ENCODE measurements at places on chromosomes 13 and 19. TPM values are rescaled to one million over a fixed set of nuclear protein-coding genes. Genes with fewer than 3 reads are reported as not detected.

Gene ATP4A
- not detected for total RNA-seq

Gene C19orf73
- 1.5 TPM for total RNA-seq

Gene ERICH6B
- total RNA-seq, result not detected

Gene KLK11
- 0.52 TPM for total RNA-seq

Gene FGF22
- total RNA-seq, result 0.15 TPM

Gene TINCR
- total RNA-seq, result not detected

Gene UNC13A
- 0.19 TPM for total RNA-seq

Gene COMP
- 1.5 TPM for total RNA-seq

GRCh38 chr19:11659612-11660011 is 62.3 kb downstream of the ZNF627 start:
- H3K4me3 ChIP-seq, result no peak overlapping the region
- no peaks in the 10 kb centered on the region for H3K4me1 ChIP-seq
- H3K27me3 ChIP-seq, result no peaks in the 10 kb centered on the region
- DNase-seq, result no peak
- H3K36me3 ChIP-seq, result no peaks in the 10 kb centered on the region

DNA sequence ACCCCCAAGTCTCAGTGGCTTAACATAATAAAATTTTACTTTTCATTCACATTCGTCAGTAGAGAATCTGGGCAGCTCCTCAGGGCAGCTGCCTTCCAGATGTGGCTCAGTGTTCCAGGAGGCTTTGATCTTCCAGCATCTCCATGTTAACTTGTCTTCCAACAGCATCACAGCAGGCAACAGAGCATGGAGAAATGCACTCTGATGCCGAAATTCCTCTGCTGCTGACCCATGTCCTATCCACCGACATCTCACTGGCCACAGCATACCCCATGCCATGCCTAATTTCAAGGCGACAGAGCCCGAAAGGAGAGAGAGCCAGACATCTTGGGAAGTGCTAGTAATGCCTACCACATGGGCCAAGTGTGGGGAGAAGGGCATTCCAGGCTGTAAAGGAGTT is 64.9 kb upstream of the MEDAG start:
- no peaks in the 10 kb centered on the region for H3K4me1 ChIP-seq
- no peaks in the 10 kb centered on the region for H3K27me3 ChIP-seq
- H3K36me3 ChIP-seq, result no peaks in the 10 kb centered on the region
- H3K4me3 ChIP-seq, result no peak overlapping the region

DNA sequence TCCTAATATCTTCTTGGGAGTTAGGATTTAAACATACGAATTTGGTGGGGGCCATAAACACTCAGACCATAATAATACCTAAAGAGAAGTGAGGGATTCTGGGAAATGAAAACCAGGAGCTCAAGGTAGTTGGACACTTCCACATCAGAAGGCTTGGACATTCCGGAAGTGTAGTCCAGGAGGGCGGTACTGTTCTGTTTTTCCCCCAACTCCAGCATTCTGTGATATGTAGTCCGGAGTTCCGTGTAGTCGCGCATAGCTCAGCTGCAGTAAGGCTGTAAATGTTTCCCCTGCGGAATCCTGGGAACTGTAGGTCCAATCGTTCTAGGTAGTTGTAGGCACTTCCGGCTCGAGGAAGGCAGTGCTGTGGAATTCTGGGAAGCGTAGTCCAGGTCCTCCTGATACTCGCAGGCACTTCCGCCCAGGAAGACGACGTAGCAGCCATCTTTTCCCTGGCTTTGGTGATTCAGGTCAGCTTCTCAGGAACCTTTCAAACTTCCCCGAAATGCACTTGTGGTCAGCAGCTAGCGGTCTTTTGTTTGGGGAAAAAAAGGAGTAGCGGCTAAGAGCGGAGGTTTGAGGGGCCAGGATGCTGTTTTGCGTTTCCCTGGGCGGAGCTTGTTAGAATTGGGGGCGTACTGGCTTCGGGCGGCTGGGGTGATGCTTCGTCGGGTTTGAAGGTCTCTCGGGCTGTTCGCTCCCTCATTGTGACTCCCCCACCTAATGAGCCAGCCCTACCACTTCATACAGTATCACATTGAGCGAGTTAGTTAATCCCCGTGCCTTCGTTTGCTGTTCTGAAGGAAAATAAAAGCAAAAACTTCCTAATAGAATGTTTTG is at the start of gene ZNF226:
Gene ZNF226, plus strand, starts transcription at position 428 of the 840 bp plus-strand sequence. CDS start 4,981 bp downstream, outside the sequence.
- peak; percentile 83 for DNase-seq
- peak within 1 kb of the TSS; percentile 92 for H3K4me3 ChIP-seq
- peaks cover 28% of the 10 kb centered on the region for H3K36me3 ChIP-seq
- H3K27ac ChIP-seq, result peak within 1 kb of the TSS; percentile 88
- H3K4me1 ChIP-seq, result peaks cover 11% of the 10 kb centered on the region
- H3K27me3 ChIP-seq, result no peaks in the 10 kb centered on the region

DNA sequence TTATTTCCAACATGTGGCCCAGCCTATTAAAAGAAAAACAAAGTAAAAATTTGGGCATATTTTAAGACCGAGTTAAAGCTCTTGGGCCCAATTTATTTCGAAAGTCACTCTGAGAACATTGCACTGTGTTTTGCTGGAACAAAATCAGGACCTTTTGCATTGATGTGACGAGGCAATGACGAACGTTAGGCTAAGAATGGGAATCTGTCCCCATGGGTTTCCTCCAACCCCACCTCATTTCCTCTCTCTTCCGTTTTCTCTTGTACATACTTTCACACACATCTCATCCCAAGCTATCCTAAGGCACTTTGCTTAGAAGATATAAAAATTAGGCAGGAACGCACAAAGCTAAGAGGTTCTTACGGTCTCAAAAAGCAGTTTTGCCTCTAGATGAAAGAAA is 22.1 kb downstream of the EDNRB start:
- no peaks in the 10 kb centered on the region for H3K27me3 ChIP-seq
- peak overlapping the region; percentile 28 for H3K27ac ChIP-seq
- H3K36me3 ChIP-seq, result no peaks in the 10 kb centered on the region

- H3K27ac ChIP-seq, result peak overlapping the region; percentile 96
- H3K36me3 ChIP-seq, result no peaks in the 10 kb centered on the region
- H3K27me3 ChIP-seq, result no peaks in the 10 kb centered on the region
- H3K4me3 ChIP-seq, result peak overlapping the region; percentile 96
- H3K4me1 ChIP-seq, result peaks cover 40% of the 10 kb centered on the region
Measured at GRCh38 chr13:75480671-75481175, 1.2 kb downstream of the TBC1D4 start.

DNA sequence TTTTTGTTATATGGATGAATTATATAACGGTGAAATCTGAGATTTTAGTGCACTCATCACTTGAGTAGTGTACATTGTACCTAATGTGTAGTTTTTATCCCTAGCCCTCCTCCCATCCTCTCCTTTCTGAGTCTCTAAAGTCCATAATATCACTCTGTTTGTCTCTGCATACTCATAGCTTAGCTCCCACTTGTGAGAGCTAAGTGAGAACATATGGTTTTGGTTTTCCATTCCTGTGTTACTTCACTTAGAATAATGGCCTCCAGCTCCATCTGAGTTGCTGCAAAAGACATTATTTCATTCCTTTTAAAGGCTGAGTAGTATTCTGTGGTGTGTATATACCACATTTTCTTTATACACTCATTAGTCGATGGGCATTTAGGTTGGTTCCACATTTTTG is 94.0 kb downstream of the SLC10A2 start:
- no peaks in the 10 kb centered on the region for H3K4me1 ChIP-seq
- no peak overlapping the region for H3K4me3 ChIP-seq
- no peaks in the 10 kb centered on the region for H3K27me3 ChIP-seq
- H3K36me3 ChIP-seq, result no peaks in the 10 kb centered on the region
- H3K27ac ChIP-seq, result no peak overlapping the region

DNA sequence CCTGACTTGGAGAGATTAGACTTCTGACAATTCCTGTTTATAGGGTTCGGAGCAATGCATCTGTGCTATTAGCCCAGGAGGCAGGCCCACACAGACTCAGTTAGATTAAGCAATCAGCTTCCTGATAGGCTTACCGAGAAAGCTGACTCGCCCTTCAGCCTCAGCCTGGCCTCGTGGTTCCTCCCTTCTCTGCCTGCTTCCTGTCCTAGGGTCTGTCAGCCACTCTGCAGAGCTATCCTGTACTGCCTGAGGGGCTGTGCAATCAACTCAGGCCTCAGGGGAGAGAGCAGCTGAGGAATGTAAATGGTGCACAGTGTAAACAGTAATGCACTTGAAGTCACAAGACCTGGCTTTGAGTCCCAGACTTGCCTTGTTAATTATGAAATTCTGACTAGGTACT is 30.7 kb downstream of the HTR2A start:
- H3K4me3 ChIP-seq, result no peak overlapping the region
- no peak overlapping the region for H3K27ac ChIP-seq
- H3K4me1 ChIP-seq, result no peaks in the 10 kb centered on the region
- H3K36me3 ChIP-seq, result no peaks in the 10 kb centered on the region
- DNase-seq, result peak; percentile 15
- H3K27me3 ChIP-seq, result no peaks in the 10 kb centered on the region

GRCh38 chr13:79398915-79399314 is 7.1 kb downstream of the RBM26 start:
- H3K27ac ChIP-seq, result peak overlapping the region; percentile 33
- peaks cover 30% of the 10 kb centered on the region for H3K36me3 ChIP-seq
- peaks cover 49% of the 10 kb centered on the region for H3K4me1 ChIP-seq
- no peak overlapping the region for H3K4me3 ChIP-seq
- H3K27me3 ChIP-seq, result no peaks in the 10 kb centered on the region

DNA sequence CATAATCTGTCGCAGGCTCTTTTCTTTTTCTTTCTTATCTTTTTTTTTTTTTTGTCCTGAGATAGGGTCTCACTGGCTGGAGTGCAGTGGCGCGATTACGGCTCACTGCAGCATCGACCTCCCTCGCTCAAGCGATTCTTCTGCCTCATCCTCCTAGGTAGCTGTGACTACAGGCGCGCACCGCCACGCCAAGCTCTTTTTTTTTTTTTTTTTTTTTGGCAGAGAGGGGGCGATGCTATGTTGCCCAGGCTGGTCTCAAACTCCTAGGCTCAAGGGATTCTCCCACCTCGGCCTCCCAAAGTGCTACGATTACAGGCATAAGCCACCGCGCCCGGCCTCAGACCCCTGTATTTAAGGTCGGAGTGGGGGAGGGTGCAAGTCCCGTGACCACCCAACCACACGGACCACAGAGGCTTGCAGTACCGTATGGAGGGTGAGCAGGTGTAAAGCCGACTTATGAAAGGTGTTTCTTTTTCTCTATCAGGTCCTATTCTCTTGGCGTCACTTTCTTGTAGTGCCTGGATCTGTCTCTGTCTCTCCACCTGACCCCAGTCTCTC is 2.0 kb downstream of the PHLDB3 start:
- DNase-seq, result no peak
- H3K4me1 ChIP-seq, result peaks cover 11% of the 10 kb centered on the region
- no peaks in the 10 kb centered on the region for H3K27me3 ChIP-seq
- no peak overlapping the region for H3K27ac ChIP-seq

DNA sequence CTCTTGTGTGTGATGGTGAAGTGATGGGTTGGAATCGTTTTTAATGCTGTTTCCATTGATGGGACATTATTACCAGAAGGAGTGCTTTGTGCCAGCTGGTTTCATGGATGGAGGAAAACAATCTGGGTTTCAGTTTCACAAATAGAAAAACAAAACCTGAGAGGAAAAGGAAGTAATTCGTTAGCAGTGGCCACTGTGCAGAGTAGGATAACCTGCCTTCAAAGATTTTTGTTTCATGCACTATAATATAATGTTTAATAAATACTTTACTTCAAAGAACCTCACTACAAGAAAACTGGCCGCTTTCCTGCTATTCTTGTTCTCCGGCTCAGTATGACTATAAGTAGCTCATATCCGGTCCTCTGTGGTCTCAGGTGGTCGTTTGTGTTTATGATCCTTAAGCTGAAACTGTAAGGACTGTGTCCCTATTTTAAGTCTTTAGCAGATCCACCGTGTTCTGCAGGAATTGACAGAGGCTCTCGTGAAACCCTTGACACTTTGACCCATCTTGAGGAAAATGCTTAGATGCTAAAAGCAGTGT is 104.7 kb downstream of the GGACT start:
- H3K27ac ChIP-seq, result no peak overlapping the region
- H3K36me3 ChIP-seq, result no peaks in the 10 kb centered on the region
- H3K4me1 ChIP-seq, result no peaks in the 10 kb centered on the region
- no peaks in the 10 kb centered on the region for H3K27me3 ChIP-seq
- no peak for DNase-seq

GRCh38 chr19:23698711-23699520 is 11.9 kb upstream of the ZNF675 start:
- no peak overlapping the region for H3K4me3 ChIP-seq
- no peaks in the 10 kb centered on the region for H3K27me3 ChIP-seq
- H3K36me3 ChIP-seq, result no peaks in the 10 kb centered on the region
- H3K4me1 ChIP-seq, result no peaks in the 10 kb centered on the region
- no peak overlapping the region for H3K27ac ChIP-seq

DNA sequence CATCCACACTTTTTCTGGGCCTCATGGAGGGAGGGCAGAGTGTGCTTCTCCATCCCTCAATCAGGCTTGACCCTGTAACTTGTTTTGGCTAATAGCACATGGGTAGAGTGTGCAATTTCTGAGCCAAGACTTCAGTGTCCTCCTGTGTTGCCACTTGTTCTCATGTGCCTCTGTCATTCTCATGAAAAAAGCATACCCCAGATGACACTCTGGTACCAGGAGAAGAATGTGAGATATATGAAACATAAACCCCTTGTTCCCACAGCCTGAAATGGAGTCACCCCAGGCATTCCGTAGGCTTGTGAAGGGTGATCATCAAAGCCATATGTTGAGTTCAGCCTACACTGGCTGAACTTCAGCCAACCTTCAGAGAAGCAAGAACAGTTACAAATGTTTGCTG is 239.2 kb upstream of the MIR17HG start:
- H3K4me3 ChIP-seq, result no peak overlapping the region
- DNase-seq, result no peak
- no peaks in the 10 kb centered on the region for H3K4me1 ChIP-seq
- H3K27me3 ChIP-seq, result no peaks in the 10 kb centered on the region
- no peak overlapping the region for H3K27ac ChIP-seq
- H3K36me3 ChIP-seq, result no peaks in the 10 kb centered on the region

- DNase-seq, result peak; percentile 98
- no peaks in the 10 kb centered on the region for H3K27me3 ChIP-seq
- H3K4me3 ChIP-seq, result peak overlapping the region; percentile 37
- no peaks in the 10 kb centered on the region for H3K36me3 ChIP-seq
- H3K27ac ChIP-seq, result peak overlapping the region; percentile 50
Measured at GRCh38 chr13:40401911-40402776, 264.3 kb downstream of the FOXO1 start.

DNA sequence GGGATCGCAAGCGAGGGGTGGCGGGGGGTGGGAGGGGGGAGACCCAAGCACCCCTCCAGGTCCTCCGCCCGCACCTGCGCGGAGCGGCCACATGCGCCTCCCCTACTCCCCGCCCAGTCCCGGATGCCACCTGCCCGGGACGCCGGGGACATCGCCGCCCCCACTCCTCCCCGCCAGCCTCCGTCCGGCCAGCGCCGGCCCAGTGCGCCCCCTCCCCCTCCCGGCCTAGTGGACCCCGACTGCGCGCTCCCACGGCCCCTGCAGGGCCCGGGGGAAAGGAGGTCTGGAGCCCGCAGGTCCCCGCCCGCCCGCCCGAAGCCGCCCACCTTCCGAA is 263 bp downstream of the RHPN2 start:
- no peak overlapping the region for H3K27ac ChIP-seq
- peaks cover 11% of the 10 kb centered on the region for H3K27me3 ChIP-seq
- H3K4me1 ChIP-seq, result no peaks in the 10 kb centered on the region
- no peak for DNase-seq

- no peak overlapping the region for H3K27ac ChIP-seq
- no peak overlapping the region for H3K4me3 ChIP-seq
- no peaks in the 10 kb centered on the region for H3K27me3 ChIP-seq
- no peak for DNase-seq
- H3K4me1 ChIP-seq, result no peaks in the 10 kb centered on the region
- no peaks in the 10 kb centered on the region for H3K36me3 ChIP-seq
Measured at GRCh38 chr19:28213470-28214082, 999.4 kb downstream of the UQCRFS1 start.

GRCh38 chr19:5334366-5334739 is 6.3 kb downstream of the PTPRS start:
- no peak for DNase-seq
- H3K4me1 ChIP-seq, result no peaks in the 10 kb centered on the region
- no peak overlapping the region for H3K4me3 ChIP-seq
- H3K27me3 ChIP-seq, result no peaks in the 10 kb centered on the region
- H3K27ac ChIP-seq, result no peak overlapping the region
- no peaks in the 10 kb centered on the region for H3K36me3 ChIP-seq

Data from psoas muscle (tissue), 8 donors.